ENCODE measurements at places on chromosomes 7 and 10.

DNA sequence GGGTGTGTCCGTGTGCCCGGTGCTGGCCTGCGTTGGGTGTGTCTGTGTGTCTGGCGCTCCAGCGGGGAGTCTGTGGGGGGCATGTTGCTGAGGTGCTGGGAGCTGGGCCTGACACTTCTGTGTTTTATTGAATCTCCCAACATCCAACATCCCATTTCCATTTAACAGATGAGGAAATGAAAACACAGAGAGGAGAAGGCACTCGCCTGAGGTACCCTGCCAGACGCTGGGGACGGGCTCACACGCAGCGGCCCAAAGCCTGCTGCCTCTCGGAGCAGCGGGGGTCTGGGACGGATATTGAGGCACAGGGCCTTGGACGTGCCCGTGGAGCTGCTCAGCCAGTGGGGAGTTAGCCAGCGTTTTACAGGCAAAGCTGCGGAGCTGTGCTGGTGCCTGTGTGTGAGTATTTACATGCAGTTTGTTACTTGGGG lies 133.9 kb downstream of the DNAJB6 start:
- no peak for DNase-seq

- DNase-seq = peak; percentile 1
Observed at GRCh38 chr7:33517191-33517590, 387.8 kb downstream of the BBS9 start.

DNA sequence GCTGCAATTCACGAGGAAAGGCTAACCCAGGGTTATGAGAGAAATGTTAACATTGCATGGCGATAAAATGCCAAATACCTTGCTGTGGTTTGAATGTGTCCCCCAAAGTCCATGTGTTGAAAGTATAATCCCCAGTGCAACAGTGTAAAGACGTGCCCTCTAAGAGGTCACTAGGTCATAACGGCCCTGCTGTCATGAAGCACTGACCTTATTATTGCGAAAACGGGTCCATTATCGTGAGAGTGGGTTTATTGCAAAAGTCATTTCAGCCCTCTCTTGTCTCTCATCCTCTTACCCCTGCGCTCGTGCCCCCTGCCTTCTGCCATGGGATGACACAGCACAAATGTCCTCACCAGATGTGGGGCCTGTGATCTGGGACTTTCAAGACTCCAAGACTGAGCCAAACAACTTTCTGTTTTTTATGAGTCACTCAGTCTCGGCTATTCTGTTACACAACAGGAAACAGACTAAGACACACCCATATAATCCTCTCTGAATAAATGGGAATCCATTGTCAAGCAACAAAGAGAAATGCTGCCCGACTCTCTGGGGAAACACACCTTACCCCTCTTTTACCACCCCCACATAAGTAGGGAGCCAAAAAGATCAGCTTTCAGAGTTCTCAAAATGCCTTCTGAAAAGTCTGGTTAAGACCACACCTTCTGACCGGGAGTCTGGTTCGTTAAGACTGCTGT lies 73.1 kb upstream of the UCN3 start:
- DNase-seq = peak; percentile 20

DNA sequence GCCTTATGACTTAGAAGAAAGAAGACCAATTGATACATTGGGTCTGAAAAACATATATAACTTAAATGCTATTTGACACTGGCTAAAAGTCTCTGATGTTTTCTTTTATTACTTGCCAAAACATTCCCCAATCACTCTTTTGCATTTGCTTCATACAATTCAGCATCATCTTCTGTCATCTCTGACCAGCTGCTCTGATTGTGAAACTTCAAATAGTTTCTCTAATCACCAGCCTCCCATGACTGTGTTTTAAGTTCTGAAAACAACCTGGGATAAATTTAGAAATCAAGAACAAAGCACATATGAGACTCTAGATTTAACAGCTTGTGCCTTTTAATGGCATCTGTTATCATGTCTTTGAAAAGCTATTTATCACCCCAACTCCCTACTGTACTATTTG lies 208.4 kb upstream of the KCND2 start:
- DNase-seq = no peak

DNA sequence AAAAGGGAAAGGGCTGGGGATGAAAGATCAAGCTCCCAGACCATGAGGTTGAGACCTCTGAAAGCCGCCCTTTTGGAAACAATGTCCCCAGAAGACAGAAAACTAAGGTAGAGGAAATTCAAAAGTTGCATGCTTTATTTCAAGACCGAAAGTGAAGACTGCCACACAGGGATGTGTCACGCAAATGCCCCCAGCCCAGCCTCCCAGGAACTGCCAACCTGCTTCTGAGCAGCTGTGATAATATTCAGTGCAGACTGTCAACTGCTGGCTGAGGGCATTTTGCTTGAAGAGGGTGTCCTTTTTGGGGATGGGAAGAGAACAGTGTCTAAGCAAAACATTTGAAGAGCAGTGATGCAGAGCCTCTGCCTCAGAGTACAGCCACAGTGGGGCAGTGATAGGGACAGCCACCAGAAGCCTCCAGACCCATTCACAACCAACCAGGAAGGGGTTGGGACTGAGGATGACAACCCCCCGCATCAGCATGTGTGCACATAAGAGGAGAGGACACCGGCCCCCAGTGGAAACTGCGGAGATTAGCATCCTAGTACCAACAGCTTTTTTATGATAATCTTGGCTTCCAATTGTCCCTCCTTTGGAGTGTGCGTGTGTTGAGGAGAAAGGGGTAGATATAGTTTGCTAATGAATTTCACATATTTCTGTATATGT lies 34.7 kb upstream of the NFE2L3 start:
- DNase-seq = no peak

GRCh38 chr7:152076940-152077933 lies 51.8 kb downstream of the GALNT11 start:
- DNase-seq = no peak

GRCh38 chr7:47449810-47450590 lies 131.9 kb downstream of the TNS3 start:
- DNase-seq = no peak

GRCh38 chr10:47025540-47026300 lies 114.5 kb downstream of the PTPN20 start:
- DNase-seq = no peak

GRCh38 chr7:148318838-148319237 lies 271.7 kb upstream of the C7orf33 start:
- no peak for DNase-seq

DNA sequence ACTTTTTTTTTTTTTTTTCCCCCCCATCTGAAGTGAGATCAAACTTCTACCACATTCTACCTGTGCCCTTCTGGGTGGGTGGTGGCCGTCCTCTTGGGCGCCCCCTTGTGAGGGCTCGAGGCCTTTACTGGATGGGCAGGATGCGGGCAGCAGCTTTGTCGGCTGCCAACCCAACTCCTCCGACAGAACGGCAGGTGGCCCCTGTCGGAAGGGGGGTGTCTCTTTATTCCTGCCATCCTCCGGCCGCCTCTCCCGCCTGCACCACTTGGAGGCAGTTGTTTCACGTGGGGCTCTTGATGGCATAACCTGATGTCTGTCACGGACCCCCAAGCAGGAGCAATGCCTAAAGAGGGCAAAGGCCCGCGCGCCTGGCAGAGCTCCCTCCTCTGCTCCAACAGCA lies 31.0 kb downstream of the AMZ1 start:
- DNase-seq = peak; percentile 65

- DNase-seq = no peak
Observed at GRCh38 chr7:31603046-31603445, 84.0 kb upstream of the PPP1R17 start.

DNA sequence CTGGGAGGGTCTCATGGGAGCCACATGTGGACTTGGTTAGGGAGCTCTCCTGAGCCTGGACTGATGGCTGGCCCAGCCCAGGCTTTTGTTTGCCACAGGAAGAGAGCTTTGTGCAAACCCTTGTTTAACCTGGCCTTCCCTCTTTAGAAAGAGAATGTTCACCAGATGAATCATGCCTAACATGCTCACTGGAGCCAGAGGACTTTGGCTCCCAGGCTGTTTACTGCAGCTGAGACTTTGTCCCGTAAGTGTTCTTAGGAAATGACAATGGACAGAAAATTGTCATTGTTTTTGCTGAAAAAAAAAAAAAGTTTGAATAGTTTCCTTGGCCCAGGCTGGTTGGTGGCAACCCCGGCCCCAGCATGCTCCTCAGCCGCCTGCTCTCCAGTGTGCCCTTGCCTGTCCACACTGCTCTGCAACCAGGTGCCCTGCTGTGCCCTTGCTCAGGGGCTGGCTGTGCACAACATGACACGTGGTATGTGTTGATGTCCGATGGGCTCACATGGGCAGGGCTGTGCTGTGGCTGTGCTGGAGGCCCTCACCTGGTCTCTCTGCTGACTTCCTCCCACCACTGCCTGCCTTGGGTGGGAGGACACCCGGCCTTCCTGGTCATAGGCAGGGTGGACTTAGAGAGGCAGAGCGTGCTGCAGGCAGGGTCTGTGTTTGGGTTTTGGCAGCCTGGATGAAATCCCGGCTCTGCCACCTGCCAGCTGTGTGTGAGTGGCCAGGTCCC lies 215.3 kb upstream of the ZNF32 start:
- DNase-seq = no peak
